ENCODE measurements at places on chromosomes 11 and 22. TPM values are rescaled to one million over a fixed set of nuclear protein-coding genes. Genes with fewer than 3 reads are reported as not detected.

- peaks cover 39% of the 10 kb centered on the region for H3K4me1 ChIP-seq
- H3K36me3 ChIP-seq = no peaks in the 10 kb centered on the region
- DNase-seq = peak; percentile 92
- H3K4me3 ChIP-seq = no peak overlapping the region
- H3K27ac ChIP-seq = no peak overlapping the region
- H3K27me3 ChIP-seq = peaks cover 3% of the 10 kb centered on the region
Measured at GRCh38 chr22:45263463-45264269, 21.1 kb upstream of the UPK3A start.

DNA sequence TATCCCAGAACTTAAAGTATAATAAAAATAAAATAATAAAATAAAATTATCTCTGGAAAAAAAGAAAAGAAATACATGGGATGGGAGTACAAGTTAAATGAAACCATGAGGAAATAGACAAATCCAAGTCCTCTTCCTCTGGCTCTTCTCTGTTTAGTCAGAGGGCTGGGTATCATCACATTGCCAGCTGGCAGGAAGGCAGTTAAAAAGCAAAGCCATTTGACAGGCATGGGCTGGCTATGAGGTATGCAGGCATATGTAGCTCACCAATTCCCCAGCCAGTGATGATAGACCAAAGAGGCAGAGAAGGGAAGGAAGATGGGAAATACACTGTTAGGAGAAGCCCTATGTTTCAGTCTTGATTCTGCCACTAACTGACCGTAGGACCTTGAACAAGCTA lies 6.5 kb downstream of the LYVE1 start:
- no peak overlapping the region for H3K27ac ChIP-seq
- no peaks in the 10 kb centered on the region for H3K27me3 ChIP-seq
- H3K4me1 ChIP-seq = peaks cover 17% of the 10 kb centered on the region
- DNase-seq = no peak

DNA sequence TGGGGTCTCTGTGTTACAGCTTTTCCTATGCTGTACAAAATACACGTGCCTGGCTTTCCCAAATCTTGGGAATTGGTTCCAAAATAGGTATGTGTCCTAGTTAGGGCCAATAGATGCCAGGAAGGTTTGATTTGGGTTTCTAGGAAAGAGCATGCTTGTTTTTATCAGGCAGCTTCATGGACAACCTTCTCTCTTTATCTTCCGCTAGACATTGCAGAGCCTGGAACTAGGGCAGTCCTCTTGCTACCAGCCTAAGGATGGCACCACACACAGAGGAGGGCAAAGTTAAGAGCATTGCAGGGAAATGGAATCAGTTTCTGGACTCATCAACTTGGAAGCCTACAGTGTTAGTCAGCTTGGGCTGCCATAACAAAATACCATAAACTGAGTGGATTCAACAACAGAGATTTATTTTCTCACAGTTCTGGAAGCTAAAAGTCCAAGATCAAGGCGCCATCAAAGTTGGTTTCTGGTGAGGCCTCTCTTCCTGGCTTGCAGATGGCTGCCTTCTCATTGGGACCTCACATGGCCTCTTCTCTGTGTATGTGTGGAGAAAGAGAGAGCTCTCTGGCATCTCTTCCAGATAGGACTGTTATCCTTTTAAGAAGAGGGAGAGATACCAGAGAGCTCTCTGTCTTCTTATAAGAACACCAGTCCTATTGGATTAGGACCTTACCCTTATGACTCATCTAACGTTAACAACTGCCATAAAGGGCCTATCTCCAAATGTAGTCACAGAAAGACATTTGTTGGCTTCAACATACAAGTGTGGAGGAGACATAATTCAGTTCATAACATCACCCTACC lies 27.3 kb upstream of the CREB3L1 start:
- no peaks in the 10 kb centered on the region for H3K27me3 ChIP-seq
- H3K4me3 ChIP-seq = no peak overlapping the region
- H3K4me1 ChIP-seq = no peaks in the 10 kb centered on the region
- no peaks in the 10 kb centered on the region for H3K36me3 ChIP-seq
- no peak overlapping the region for H3K27ac ChIP-seq

- no peak overlapping the region for H3K27ac ChIP-seq
- no peak for DNase-seq
- H3K4me3 ChIP-seq = no peak overlapping the region
- H3K4me1 ChIP-seq = peaks cover 13% of the 10 kb centered on the region
- H3K27me3 ChIP-seq = no peaks in the 10 kb centered on the region
Measured at GRCh38 chr11:2685566-2686359, 14.0 kb downstream of the KCNQ1OT1 start.

The TMEM123 gene
- 422 TPM for total RNA-seq

The DDX25 gene
- total RNA-seq = not detected

The IPO7 gene
- total RNA-seq = 77.9 TPM

The B3GAT1 gene
- not detected for total RNA-seq

The MUC5B gene
- total RNA-seq = not detected
